Spleen (tissue), 13 donors: ENCODE measurements at places on chromosomes 16 and 17. TPM values are rescaled to one million over a fixed set of nuclear protein-coding genes. Genes with fewer than 3 reads are reported as not detected.
A peak's percentile ranks its signal among the peaks of the same experiment; 100 is the strongest.

The CCL17 gene
- not detected for total RNA-seq

The PLD6 gene
- total RNA-seq, result 3.4 TPM

The C16orf95 gene
- 2.3 TPM for total RNA-seq

- H3K27ac ChIP-seq, result no peak overlapping the region
- no peak overlapping the region for H3K4me3 ChIP-seq
- peaks cover 6% of the 10 kb centered on the region for H3K4me1 ChIP-seq
- no peaks in the 10 kb centered on the region for H3K36me3 ChIP-seq
- H3K27me3 ChIP-seq, result no peaks in the 10 kb centered on the region
Measured at GRCh38 chr17:50295021-50295420, 20.8 kb downstream of the TMEM92 start.

- no peak for DNase-seq
- H3K27ac ChIP-seq, result no peak overlapping the region
- peaks cover 7% of the 10 kb centered on the region for H3K4me1 ChIP-seq
- H3K36me3 ChIP-seq, result no peaks in the 10 kb centered on the region
Measured at GRCh38 chr17:46262271-46262670, 32.7 kb upstream of the LRRC37A start.

GRCh38 chr17:28405632-28406472 lies at the start of gene SLC46A1:
Gene SLC46A1 (minus strand): TSS chr17:28406212. CDS start chr17:28406114, 98 bp downstream.
- no peaks in the 10 kb centered on the region for H3K36me3 ChIP-seq
- H3K27ac ChIP-seq, result peak within 1 kb of the TSS; percentile 82
- peaks cover 15% of the 10 kb centered on the region for H3K4me1 ChIP-seq
- peak; percentile 87 for DNase-seq
- peak within 1 kb of the TSS; percentile 60 for H3K4me3 ChIP-seq
